ENCODE measurements at places on chromosomes 2 and 18. TPM values are rescaled to one million over a fixed set of nuclear protein-coding genes. Genes with fewer than 3 reads are reported as not detected.
A peak's percentile ranks its signal among the peaks of the same experiment; 100 is the strongest.

- no peaks in the 10 kb centered on the region for H3K36me3 ChIP-seq
- DNase-seq, result no peak
- H3K4me3 ChIP-seq, result no peak overlapping the region
- no peaks in the 10 kb centered on the region for H3K4me1 ChIP-seq
Measured at GRCh38 chr2:221555494-221555846, 16.6 kb downstream of the EPHA4 start.

GRCh38 chr18:79899609-79900445 is 51.6 kb downstream of the SLC66A2 start:
- peaks cover 9% of the 10 kb centered on the region for H3K36me3 ChIP-seq
- H3K27me3 ChIP-seq, result no peaks in the 10 kb centered on the region
- peaks cover 2% of the 10 kb centered on the region for H3K4me1 ChIP-seq
- no peak for DNase-seq
- no peak overlapping the region for H3K27ac ChIP-seq

Gene MSTN
- not detected for total RNA-seq

- H3K4me1 ChIP-seq, result no peaks in the 10 kb centered on the region
- H3K36me3 ChIP-seq, result no peaks in the 10 kb centered on the region
- H3K27ac ChIP-seq, result no peak overlapping the region
- no peak for DNase-seq
Measured at GRCh38 chr18:60549338-60549960, 176.9 kb upstream of the MC4R start.

GRCh38 chr2:213150315-213151097 is 906 bp downstream of the IKZF2 start:
- no peaks in the 10 kb centered on the region for H3K36me3 ChIP-seq
- peak overlapping the region; percentile 85 for H3K4me3 ChIP-seq
- H3K4me1 ChIP-seq, result peaks cover 64% of the 10 kb centered on the region
- peak overlapping the region; percentile 91 for H3K27ac ChIP-seq
- H3K27me3 ChIP-seq, result no peaks in the 10 kb centered on the region

DNA sequence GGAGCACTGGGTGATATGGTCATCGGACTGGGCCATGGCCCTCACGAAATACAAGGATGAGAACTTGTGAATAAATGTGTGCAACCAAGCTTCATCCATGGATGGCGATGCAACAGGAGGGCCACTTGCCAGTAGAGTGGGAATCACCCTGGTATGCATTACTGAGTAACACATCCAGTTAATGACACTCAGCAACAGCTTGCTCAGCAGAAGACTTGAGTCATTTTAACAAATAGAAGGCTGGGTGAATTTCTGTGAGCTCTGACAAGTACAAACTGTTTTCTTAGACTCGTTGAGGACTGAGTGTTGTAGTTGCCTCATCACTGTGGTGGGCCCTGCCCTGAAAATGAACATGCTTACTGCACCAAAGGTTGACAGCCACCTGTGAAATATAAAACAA is 221.6 kb downstream of the NCKAP5 start:
- H3K4me3 ChIP-seq, result no peak overlapping the region
- no peaks in the 10 kb centered on the region for H3K27me3 ChIP-seq
- no peak for DNase-seq

DNA sequence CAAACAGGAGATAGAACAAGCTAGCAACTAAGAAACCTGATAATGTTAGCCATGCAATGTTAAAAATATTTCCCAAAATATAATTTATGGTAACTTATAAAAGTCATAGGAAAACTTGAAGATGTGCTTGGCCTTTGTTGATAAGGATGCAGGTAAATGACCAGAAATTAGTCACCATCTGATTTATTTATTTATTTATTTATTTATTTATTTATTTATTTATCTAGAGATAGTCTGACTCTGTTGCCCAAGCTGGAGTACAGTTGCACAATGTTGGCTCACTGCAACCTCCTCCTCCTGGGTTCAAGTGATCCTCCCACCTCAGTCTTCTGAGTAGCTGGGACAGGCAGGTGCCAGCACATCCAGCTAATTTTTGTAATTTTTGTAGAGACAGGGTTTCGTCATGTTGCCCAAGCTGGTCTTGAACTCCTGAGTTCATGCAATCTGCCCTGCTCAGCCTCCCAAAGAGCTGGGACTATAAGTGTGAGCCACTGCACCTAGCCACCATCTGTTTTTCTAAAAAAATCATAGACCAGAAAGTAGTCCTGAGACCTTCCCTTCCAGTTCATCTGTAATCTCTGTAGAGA is 109.5 kb downstream of the DHRS9 start:
- no peaks in the 10 kb centered on the region for H3K4me1 ChIP-seq
- no peak overlapping the region for H3K4me3 ChIP-seq
- H3K27me3 ChIP-seq, result no peaks in the 10 kb centered on the region
- no peak overlapping the region for H3K27ac ChIP-seq
- no peaks in the 10 kb centered on the region for H3K36me3 ChIP-seq

DNA sequence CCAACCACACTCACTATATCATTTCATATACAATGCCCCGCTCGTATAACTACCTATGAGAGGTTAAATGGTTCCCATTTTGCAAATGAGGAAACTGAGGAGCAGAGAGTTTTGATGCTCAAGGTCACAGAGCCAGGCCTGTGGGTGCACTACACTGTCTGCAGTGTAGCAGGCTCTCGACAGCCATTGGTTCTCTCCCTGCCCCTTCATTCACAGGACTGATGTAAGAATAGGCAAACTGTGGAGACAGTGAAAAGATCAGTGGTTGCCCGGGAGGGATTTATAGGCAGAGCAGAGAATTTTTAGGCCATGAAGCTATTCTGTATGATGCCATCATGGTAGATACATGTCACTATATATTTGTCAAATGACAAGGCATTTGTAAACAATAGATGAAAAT is 39.0 kb upstream of the LBH start:
- no peak overlapping the region for H3K27ac ChIP-seq
- peaks cover 4% of the 10 kb centered on the region for H3K27me3 ChIP-seq

Gene GAREM1
- 18.2 TPM for total RNA-seq

GRCh38 chr2:5021136-5021535 is 671.0 kb upstream of the SOX11 start:
- no peaks in the 10 kb centered on the region for H3K27me3 ChIP-seq
- DNase-seq, result no peak
- no peaks in the 10 kb centered on the region for H3K36me3 ChIP-seq

Gene CYTIP
- total RNA-seq, result 12.4 TPM

- no peaks in the 10 kb centered on the region for H3K27me3 ChIP-seq
- no peaks in the 10 kb centered on the region for H3K36me3 ChIP-seq
- peaks cover 3% of the 10 kb centered on the region for H3K4me1 ChIP-seq
- no peak overlapping the region for H3K4me3 ChIP-seq
Measured at GRCh38 chr2:182245963-182246362, 180.9 kb downstream of the PDE1A start.

Gene POU3F3
- not detected for total RNA-seq

Gene GPR55
- total RNA-seq, result 0.80 TPM

Gene DNER
- 2.5 TPM for total RNA-seq

DNA sequence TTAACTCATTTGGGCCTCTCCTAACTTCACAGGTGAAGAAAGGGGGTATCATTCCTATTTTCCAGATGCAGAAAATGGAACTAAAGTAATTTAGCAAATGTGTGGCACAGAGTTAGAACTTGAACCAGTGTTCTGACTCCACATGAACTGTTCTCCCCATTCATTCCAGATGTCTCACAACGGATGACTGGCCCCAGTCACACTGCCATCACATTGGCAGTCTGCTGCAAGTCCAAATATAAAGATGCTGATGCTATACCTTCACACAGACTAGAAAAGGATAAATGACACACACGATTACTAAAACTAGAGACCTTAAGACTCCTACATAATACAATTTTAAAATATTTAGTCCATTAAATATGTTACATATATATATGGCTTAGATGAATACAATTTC is 195.7 kb downstream of the NBAS start:
- H3K27ac ChIP-seq, result no peak overlapping the region
- no peaks in the 10 kb centered on the region for H3K4me1 ChIP-seq
- H3K4me3 ChIP-seq, result no peak overlapping the region
- H3K36me3 ChIP-seq, result no peaks in the 10 kb centered on the region
- DNase-seq, result no peak
- no peaks in the 10 kb centered on the region for H3K27me3 ChIP-seq

DNA sequence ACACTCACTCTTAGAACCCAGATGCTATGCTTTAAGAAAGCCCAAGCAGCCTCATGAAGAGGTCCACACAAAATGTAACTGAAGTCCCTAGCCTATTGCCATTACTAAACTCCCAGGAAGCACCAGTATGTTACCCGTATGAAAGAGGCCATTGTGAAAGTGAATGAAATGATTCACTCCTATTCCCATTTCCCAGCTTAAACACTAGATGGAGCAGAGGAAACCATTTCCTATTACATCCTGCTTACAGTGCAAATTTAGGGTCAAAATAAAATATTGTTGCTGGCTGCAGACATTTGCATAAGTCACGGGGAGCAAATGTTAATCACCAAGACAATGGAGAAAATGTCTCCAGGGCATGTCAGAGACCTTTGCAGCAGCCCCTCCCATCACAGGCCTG is 989.7 kb upstream of the CRIM1 start:
- no peaks in the 10 kb centered on the region for H3K36me3 ChIP-seq
- no peak overlapping the region for H3K27ac ChIP-seq
- DNase-seq, result no peak
- no peaks in the 10 kb centered on the region for H3K4me1 ChIP-seq
- no peak overlapping the region for H3K4me3 ChIP-seq

GRCh38 chr18:32770054-32770665 is 2.7 kb downstream of the KLHL14 start:
- H3K36me3 ChIP-seq, result no peaks in the 10 kb centered on the region
- no peak for DNase-seq
- peaks cover 21% of the 10 kb centered on the region for H3K4me1 ChIP-seq
- no peak overlapping the region for H3K27ac ChIP-seq
- peak overlapping the region; percentile 68 for H3K4me3 ChIP-seq

- H3K27ac ChIP-seq, result peak overlapping the region; percentile 39
- H3K4me3 ChIP-seq, result no peak overlapping the region
- H3K4me1 ChIP-seq, result peaks cover 55% of the 10 kb centered on the region
- H3K36me3 ChIP-seq, result no peaks in the 10 kb centered on the region
Measured at GRCh38 chr2:47295981-47296635, 106.8 kb upstream of the MSH2 start.

DNA sequence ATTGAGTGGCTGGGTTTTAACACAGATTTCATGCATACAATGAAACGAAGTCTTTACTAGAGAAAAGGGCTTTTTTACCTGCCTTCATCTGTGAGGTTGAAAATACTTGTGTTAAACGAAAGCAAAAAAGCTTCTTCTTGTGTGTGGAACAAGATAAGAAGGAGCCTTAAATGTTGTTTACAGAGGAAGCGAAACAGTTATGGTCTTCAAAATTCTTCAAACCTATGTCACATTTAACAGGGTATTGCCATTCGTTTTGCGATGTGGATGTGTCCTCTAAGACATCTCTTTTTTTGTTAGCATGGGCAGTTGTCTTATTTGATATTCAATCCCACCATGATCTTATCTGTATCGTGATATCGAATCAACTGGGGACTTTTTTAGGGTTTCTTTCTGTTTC is 532.6 kb downstream of the TMEM182 start:
- H3K27ac ChIP-seq, result no peak overlapping the region
- H3K36me3 ChIP-seq, result no peaks in the 10 kb centered on the region
- no peaks in the 10 kb centered on the region for H3K27me3 ChIP-seq

DNA sequence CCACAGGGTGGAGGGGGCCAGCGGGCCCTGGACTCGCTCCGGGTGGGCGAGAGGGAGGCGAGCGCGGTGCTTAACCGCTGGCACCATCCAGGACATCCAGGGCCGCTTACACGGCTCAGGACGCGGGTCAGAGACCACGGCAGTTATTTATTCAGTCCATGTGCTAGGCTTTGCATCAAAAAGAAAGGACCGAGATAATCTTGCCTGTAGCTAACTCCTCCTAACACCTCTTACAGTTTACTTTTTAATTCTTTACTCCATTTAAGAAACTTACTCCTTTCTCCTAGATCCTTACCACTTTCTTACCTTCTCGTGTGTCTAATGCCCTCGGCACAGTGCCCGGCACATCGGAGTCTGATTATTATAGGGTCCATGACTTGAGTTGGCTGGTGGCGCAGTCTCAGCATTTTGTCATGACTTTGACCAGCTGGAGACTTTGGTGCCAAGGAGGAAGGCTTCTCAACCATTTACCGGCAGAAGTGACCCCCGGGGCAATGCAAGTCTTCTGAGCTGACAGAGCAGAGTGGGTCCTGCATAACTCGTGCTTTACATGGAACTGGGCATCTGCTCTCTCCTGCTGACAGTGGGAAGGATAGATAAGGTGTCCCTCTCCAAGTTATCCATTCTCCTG is 503 bp downstream of the ANXA4 start:
- no peaks in the 10 kb centered on the region for H3K36me3 ChIP-seq
- peak overlapping the region; percentile 99 for H3K27ac ChIP-seq
- peak overlapping the region; percentile 80 for H3K4me3 ChIP-seq
- peaks cover 15% of the 10 kb centered on the region for H3K4me1 ChIP-seq
- DNase-seq, result no peak

Gene PMAIP1
- 12.5 TPM for total RNA-seq

Gene CACNB4
- 6.1 TPM for total RNA-seq

DNA sequence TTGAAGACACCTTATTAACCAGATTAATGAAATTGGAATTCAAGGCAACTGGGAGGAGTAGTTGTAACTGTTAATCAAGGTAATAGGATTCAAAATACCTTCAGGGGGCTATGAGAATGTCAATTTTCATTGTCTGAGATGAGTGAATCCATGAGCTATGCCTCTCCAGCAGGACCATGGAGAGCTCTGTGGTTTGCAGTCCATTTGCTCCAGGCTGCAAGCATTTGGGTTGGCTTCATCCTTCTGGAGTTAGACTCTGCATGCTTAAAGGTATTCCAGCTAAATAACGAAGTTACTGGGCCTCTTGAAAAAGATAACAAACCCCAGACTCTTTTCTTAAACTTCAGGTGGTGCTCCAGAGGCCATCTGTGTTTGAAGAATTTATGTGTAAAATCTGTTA is 207.1 kb upstream of the SLC8A1 start:
- DNase-seq, result no peak
- no peak overlapping the region for H3K27ac ChIP-seq

DNA sequence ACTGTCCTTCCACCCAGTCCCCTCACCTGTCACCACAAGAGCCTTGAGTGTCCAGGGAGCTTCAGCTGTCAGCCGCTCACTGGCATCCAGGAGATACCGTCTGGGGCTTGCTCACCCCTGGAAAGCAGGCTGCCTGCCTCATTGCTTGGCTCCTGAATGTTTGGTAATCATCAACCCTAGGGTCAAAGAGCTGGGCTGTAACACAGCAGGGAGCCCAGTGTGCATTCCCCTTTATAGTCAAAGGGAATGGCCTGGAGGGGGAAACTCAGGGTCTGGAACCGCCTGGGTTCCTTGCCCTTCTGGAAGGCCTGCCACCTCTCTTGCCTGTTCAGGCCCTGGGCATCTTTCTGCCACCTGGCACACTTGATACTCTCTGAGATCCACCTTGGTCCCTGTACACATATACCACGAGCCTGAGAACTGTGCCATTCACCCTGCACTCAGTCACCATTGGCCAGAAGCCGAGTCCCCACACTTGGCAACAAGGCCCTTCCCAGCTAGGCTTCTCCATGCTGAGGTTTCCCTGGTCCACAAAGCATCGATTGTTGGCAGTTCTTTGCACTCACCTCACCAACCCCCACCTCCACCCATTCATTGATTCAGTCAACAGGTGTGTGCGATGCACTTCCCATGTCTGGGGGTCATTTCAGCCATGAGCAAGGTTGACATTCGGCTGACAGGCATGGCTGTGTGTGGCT is 35.0 kb downstream of the TPRKB start:
- H3K27me3 ChIP-seq, result no peaks in the 10 kb centered on the region
- peak overlapping the region; percentile 9 for H3K27ac ChIP-seq
- H3K4me3 ChIP-seq, result no peak overlapping the region
- H3K36me3 ChIP-seq, result no peaks in the 10 kb centered on the region
- no peaks in the 10 kb centered on the region for H3K4me1 ChIP-seq
